ENCODE measurements at places on chromosomes 5 and 9.

- no peak for DNase-seq
Measured at GRCh38 chr5:39137819-39138451, 63.7 kb upstream of the RICTOR start.

DNA sequence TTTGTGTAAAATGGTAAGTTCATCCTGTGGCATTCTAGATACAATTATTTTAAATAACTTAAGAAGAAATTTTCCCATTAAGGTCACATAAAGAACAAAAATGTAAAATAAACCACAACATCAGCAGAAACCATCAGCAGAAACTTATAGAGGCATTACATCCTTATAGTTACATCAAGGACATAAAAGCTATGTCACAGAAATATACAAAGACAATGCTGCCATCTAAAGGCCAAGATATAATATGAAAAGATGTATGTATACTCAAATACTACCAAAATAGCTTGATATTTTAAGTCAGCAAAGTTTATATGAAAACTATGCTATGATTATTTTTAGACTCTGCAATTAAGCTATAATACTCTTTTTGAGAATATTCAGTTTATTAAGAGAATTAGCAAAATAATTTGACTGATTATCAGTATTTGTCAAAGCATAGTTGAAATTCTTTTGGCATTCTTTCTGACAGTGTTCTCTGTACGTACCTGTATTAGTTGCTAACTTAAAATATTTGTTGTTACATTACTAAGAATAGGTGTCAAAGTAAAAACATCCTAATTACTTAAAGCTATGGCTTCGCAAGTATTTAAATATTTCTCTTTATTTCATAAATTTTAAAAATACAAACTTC lies 36.2 kb downstream of the FBXL17 start:
- DNase-seq: no peak

GRCh38 chr5:18736051-18736398 lies 1101.8 kb downstream of the TAF11L14 start:
- DNase-seq: no peak

DNA sequence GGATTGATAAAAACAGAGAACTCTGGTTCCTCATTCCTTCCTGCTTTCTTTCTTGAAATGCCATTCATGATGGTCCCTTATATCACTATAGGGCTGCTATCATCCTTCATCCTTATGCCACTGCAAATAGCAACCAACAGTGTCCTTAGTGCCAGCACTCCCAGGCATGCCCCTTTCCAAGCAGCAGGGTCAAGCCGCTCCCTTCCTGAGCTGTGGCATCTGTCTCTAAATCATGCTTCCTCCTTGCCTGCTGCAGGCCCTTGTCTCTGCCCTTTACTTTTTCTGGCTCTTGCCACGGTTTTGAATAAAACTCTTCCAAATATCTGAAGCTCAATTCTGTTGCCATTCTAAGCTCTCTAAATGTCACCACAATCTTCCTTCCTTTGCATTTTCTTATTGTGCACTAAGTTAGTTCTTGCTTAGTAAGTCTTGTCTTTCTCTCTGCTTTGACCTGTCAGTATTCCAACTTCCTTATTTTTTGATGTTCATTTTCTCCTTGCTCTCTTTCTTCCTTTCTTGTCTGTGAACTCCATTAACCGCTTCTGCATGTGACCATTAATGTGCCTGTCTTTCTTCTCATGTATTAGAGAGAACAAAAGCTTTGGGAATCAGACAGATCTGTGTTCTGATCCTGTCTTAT lies 19.9 kb downstream of the TLR4 start:
- no peak for DNase-seq

- no peak for DNase-seq
Measured at GRCh38 chr9:103757062-103757461, 337.0 kb upstream of the SMC2 start.

Measured in CD8-positive, alpha-beta memory T cell (primary cell).